ENCODE measurements at places on chromosomes 4 and X. TPM values are rescaled to one million over a fixed set of nuclear protein-coding genes. Genes with fewer than 3 reads are reported as not detected.

The PPA2 gene
- 45.5 TPM for total RNA-seq

The CHRDL1 gene
- total RNA-seq: 0.28 TPM

DNA sequence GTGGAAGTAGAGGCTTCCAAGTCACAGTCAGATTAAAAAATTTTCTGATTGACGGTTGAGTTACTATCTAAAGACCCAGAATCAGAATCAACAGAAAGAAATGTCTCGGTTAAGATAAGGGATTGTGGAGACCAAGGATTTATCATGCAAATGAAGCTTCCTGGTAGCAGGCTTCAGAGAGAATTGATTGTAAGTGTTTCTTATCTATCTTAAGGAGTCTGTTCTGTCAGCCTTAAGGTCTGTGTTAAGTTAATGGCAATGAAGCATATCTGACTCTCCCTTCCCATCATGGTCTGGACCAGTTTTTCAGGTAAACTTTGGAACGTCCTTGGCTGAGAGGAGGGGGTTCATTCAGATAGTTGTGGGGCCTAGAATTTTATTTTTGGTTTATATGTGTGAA is 780.2 kb downstream of the FAM133A start:
- DNase-seq: no peak

DNA sequence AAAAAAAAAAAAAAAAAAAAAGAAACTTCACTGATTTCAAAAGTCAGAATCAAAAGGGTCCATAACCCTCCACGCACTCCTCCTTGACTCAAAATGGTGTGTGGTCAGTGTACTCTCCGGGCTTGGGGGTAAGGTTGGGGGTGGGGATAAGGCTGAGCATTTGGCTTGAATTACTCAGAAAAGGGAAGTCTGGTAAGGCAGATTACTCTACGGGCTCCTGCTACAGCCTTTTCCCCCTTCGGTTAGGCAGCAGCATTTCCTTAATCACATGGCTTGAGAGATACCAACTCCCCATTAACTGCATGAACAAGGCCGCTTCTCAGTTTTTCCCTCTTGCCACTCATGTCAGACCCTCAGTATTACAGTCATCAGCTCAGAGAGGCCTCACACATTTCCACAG is 135.4 kb upstream of the DUSP21 start:
- DNase-seq: no peak

GRCh38 chr4:51906167-51906958 is 63.4 kb downstream of the DCUN1D4 start:
- no peak for DNase-seq

DNA sequence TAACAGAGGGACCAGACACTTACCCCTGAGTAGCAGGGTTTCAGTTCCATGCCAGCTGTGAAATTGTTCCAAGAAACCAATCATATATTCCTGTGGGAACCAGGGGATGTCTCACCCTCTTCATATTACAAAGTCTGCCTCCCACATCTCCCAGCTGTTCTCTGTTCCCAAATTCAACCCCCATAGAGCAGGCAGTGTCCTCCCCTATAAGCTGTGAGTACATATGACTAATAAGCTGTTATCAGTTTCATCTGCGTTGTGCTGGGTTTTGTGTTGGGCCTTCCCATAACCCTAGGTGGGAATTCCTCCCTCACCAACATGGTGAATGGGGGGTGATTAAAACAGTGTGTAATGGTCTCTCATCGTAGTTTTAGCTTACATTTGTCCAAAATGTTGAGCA is 41.0 kb downstream of the CEP44 start:
- DNase-seq: no peak

DNA sequence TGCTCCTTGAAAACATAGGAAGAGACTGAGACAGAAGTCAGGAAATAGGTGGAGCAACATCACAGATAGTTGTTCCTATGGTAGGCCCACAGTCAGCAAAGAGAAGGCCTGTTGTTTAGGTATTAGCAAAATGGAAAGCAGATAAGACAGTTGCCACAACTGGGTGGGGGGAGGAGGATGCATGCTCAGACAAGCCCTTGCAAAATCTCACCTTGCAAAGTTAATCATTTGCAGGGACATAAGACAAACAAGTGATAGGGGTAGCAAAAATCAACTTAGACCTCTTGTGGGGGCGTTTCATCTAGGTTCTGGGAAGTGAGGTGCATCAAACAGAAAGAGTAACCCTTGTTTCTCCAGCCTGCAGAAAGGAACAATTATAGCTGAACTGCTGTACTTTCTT is 30.7 kb downstream of the SERPINA7 start:
- DNase-seq: no peak
